ENCODE measurements at places on chromosomes 12 and 14.
A peak's percentile ranks its signal among the peaks of the same experiment; 100 is the strongest.

DNA sequence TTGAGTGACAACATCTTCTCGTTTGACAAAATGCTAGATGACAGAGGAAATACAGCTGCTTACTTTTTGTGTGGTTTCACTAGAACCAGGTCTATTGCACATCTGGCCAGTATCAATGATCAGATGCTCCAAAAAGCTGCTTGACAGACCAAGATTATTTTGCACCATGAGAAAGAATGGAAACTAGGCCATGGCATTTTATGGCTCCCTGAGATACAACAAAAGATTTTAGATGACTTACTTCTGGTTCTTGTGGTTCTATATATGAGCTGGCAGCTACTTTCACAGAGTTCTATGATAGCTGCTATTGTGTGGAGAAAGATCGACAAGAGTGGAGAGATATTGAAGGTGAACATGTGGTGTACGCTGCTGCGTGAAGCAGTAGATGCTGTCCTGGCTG is 25.9 kb upstream of the PPFIBP1 start:
- DNase-seq = no peak

DNA sequence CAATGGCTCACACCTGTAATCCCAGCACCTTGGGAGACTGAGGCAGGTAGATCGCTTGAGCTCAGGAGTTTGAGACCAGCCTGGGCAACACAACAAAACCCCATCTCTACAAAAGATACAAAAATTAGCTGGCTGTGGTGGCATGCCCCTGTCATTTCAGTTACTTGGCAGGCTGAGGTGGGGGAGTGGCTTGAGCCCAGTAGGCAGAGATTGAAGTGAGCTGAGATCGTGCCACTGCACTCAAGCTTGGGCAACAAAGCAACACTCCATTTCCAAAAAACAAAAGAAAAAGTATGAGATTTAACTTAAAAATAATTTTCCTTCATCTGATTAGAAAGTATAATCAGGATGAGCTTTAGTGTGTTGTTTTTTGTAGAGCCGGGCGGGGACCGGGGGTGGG is 47.9 kb upstream of the BCAT1 start:
- no peak for DNase-seq

- DNase-seq = no peak
These were observed 22.6 kb upstream of the SLC15A5 start for GRCh38 chr12:16300122-16300521.

DNA sequence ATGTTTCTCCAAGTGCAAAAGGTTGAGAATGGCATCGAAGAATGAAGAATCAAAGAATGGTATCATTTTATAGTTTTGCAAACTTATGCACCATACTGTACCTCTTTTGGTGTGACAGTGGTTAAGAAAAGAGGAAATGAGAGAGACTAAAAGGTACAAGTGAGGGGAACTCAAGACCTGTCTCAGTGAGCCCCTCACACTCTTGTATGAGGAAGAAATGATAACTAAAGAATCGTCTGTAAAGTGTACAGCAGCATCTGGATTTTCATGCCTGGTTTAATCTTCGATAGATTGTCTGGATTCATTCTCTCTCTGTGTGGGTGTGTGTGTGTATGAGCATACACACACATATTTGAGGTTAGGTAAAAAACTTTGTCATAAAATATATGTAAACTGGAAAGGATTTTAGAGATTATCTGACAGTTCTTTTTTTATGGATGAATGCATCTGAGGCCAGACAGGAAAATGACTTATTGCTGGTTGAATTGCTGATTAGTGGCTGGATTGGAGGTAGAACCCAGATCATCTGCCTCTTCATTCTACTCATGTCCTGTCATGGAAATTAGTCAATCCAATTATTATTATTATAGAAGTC is 16.0 kb upstream of the SLC38A2 start:
- no peak for DNase-seq

GRCh38 chr12:105296116-105297089 is 34.1 kb upstream of the C12orf75 start:
- DNase-seq = no peak

- DNase-seq = no peak
These were observed 188.9 kb downstream of the ETV6 start for GRCh38 chr12:11838403-11838802.

DNA sequence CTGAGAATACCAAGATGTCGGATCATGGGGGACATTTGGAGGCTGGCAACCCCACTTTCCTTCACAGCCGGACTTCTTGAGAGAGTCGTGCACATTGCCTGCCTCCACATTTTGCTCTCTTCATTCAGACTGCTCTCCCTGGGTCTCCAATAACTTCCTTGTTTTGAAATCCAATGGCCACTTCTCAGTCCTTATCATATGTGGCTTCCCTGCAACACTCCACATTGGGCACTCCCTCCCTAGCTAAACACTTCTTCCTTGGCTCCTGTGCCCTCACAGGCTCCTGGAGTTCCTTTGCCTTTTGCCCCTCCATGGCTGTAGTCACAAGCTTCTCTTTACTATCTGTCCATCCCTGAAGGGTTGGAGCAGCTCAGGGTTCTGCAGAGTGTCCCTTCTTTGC is 30.1 kb downstream of the NPC2 start:
- DNase-seq = no peak

DNA sequence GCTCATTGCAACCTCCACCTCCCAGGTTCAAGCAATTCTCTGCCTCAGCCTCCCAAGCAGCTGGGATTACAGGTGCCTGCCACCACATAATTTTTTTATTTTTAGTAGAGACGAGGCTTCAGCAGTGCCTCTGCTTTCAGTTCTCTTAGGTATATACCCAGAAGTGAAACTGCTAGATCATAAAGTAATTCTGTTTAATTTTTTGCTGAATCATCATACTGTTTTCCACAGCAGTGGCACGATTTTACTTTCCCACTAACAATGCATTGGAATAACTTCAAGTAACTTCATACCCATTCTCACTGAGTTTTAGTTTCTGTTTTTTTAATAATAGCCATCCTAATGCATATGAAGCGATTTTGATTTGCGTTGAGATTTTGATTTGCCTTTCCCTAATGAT is 148.0 kb upstream of the G2E3 start:
- DNase-seq = no peak

DNA sequence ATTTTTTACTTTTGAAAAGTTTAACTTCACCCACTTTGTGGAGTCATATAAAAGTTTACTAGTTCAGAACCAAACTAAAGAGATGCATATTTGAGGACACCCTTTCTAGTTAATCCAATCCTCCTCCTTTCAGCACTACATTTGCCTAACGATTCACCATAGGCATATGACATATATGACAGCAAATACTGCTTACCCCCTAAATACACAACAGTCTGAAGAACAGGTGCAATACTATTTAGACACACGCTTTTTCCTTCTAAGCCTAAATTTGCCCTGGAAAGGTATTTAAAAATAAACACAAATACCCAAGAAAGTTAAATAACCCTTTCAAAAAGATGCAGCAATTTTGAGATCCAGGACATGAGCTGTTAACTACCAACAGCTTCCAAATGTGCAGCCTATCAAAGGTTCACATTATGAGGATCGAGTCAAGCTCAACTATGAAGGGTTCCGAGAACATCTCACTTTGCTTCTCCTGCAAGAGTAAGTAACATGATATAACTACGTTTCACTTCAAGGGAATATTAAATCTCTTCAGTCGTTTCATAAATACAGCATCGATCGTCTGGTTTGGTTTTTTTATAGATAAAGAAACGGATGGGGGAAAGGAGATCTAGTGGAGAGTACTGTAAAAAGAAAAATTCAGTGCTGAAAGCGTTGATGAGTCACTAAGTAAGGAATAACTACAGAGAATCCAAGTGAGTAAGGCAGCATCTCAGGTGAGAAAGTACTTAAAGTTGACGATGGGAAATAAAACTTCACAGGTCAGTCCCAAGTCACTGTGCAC is 677 bp upstream of the AP4S1 start:
- peak; percentile 25 for DNase-seq

- no peak for DNase-seq
These were observed 64.2 kb downstream of the ERGIC2 start for GRCh38 chr12:29316752-29317151.

GRCh38 chr12:55072083-55072482 is 52.3 kb downstream of the NEUROD4 start:
- DNase-seq = peak; percentile 11

DNA sequence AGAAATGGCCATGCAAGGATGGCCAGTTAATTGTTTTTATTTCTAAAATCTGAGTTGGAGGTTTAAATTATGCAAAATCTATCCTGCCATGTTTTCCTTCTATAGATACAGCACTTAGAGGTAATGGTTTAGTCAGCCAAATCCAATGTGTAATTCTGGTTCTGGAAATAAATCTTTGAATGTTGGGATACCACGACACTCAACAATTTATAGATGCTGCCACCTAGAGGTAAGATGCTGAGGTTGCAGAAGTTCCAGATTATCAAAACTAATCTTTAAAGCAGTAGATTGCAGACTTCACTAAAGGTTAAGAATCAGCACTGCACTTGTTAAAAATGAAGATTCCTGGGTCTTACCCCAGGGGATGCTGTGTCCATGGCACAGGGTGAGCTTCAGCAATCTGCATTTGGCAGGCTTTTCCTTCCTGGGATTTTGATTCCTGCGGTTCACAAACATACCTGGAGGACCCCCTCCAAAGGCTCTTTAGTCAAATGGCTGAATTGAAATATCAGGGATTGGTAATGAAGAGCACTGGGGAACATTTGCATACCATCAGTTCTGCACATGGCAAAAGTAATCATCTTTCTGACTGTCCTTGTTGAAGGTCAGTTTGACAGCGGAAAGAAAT is 53.4 kb upstream of the ANO4 start:
- DNase-seq = no peak

DNA sequence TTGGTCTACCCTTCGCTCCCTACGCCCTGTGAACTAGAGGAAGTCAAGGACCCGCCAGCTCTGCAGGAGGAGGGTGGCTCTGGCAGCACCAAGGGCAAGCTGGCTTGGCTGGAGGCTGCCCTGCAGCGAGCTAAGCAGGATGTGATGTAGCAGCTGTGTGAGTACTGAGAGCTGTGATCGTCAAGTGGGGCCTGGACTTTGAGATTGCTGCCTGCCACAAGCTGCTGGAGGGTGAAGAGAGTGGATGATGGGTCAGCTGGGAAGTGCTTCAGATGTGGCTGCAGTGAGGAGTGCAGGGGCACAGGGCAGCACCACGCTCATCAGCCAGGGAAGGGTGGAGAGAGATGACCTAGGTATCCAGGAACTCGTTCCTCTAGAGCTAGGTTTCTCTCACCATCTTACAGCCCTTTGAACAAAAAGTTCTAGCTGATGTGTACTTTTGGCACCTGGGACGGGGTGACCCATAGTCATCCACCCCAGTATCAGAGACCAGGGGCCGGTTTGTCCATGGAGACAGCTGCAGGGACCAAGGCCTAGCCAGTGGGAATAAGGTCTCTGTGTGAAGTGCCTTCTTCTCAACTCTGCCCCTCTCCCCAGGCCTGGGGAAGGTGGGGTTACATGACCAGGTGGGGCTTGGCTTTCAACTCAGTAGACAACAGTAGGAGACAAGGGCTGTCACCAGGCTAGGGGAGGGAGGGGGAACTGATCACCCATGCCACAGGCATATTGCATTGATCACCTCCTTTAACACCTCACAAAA is 3.2 kb downstream of the KRT86 start:
- DNase-seq = no peak

DNA sequence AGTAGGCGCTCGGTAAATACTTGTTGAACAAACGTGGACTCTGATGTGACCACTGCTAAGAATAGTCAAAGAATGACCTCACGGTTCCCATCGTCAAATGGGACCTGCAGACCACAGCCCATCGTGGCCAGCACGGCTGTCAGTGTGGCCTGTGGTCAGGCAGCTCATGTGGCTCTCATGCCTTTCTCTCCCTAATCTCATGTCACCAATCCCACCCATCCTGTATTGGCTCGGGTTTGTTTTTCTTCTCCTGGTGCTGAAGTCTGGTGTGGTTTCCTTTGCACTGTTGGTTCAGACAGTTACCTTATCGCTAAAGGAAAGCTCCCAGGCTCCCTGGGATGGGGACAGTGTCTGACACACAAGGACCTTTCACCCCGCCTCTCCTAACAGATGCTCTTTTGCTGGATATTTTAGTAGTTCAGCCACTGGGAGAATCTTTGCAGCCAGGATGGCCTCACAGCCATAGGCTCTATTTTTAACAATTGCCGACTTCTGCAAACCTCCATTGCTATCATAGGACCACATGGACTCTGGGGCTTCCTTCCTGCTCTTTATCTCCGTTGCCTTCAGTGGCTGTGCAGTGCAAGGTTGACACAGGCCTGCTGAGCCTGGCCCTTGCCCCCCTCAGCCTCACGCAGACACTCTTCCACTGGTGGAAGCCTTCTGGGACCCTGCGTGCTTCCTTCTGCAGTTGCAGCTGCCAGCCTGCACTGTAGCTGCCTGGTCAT is 293.1 kb upstream of the FKBP4 start:
- DNase-seq = peak; percentile 46

All from KG1 (cell line).